CD8-positive, alpha-beta memory T cell (primary cell): ENCODE measurements at places on chromosomes 3 and 15. TPM values are rescaled to one million over a fixed set of nuclear protein-coding genes. Genes with fewer than 3 reads are reported as not detected.

- DNase-seq, result no peak
- H3K4me1 ChIP-seq, result no peaks in the 10 kb centered on the region
- no peak overlapping the region for H3K27ac ChIP-seq
- H3K4me3 ChIP-seq, result no peak overlapping the region
- H3K27me3 ChIP-seq, result peaks cover 6% of the 10 kb centered on the region
- H3K36me3 ChIP-seq, result no peaks in the 10 kb centered on the region
These were observed 5.1 kb downstream of the TRIM71 start for GRCh38 chr3:32822609-32823498.

DNA sequence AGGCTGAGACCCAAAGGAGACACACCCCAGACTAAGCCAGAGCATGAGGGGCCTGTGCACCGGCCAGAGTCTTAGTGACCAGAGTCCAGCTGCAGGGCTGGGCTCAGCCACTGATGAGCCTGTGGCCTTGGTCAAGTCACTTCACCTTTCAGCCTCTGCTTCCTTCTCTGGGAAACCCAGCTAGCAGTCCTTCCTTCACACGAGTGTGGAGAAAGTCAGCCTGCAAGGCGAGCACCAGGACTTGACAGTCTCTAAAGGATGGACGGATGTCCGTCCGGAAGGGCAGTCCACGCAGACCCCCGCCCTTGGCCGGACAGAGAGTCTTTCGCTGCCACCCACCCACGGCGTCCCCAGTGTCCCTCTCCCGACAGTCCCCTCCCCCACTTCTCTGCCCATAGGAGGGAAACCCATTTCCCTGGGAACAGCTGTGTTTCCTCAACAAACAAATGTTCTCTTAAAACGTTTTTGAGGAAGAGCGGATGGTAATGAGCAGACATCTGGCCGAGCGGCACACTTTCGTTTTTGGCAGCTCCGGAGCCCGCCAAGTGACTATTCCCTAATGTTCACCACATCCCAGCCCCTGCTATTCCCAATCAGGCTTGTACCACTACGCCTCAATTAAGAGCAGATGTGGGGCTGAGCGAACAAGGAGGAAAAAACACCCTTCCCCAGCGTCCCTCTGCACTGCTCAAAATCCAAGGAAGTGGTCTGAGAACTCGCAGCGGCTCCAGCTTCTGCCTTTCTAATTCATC is 129.1 kb upstream of the SMAD3 start:
- no peaks in the 10 kb centered on the region for H3K4me1 ChIP-seq
- no peaks in the 10 kb centered on the region for H3K36me3 ChIP-seq
- H3K27me3 ChIP-seq, result no peaks in the 10 kb centered on the region

DNA sequence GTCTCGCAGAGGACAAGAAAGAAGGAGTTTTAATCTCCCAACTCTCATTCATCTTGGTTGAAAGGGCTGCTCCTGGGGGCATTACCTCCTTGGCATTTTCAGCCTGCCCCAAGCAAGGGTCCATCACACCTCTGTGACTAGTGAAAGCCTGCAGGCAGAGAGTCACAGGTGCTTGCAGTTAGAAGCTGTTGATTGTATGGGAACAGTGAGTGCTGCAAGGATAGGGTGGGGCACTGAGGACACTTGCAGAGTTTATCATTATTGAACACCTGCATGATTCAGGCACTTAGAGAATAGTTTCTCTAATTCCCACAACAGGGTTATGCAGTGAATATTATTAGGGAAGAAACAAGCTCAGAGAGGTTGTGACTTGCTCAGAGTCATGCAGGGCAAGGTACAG is 41.7 kb upstream of the IGF2BP2 start:
- no peaks in the 10 kb centered on the region for H3K36me3 ChIP-seq
- no peak overlapping the region for H3K27ac ChIP-seq
- no peak overlapping the region for H3K4me3 ChIP-seq
- H3K27me3 ChIP-seq, result no peaks in the 10 kb centered on the region

DNA sequence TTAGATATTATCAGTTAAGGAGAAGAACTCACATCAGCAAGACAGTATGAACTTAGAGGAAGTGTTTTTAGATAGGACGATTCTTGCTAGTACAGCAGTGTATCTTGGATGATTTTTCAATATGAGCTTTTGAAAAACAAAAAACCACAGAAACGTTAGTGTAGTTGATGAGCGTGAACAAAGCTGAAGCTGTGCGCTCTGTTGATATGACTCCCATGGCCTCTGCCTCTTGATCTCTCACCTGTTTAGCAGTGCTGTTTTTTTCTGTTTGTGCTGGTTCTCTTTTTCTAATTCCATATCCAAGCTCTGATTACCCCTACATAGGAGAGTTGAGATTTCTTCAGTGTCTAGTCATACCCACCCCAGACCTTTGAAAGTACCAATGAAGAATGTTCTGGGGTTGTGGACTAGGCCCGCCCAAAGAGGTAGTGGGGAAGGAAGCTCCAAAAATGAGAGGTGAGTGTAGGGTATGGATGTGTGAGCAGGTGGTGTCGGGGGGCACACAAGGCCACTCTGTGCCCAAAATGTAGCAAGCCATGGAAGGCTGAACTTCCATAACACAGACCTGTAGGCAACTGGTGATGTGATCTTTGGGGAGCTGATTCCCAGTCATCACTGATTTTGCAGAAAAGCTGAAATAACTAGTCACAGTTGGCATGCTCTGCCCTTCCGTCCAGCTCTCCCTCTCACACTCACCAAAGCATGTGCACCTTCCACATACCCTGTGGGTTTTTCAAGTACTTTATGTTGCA is 20.0 kb upstream of the CMTM7 start:
- H3K27ac ChIP-seq, result no peak overlapping the region
- no peaks in the 10 kb centered on the region for H3K36me3 ChIP-seq
- peaks cover 23% of the 10 kb centered on the region for H3K4me1 ChIP-seq
- DNase-seq, result no peak

Gene KLHL18
- total RNA-seq, result 44.5 TPM

- no peaks in the 10 kb centered on the region for H3K4me1 ChIP-seq
- H3K27me3 ChIP-seq, result peaks cover 4% of the 10 kb centered on the region
- H3K27ac ChIP-seq, result no peak overlapping the region
These were observed 71.4 kb upstream of the PCSK6 start for GRCh38 chr15:101560722-101561583.

DNA sequence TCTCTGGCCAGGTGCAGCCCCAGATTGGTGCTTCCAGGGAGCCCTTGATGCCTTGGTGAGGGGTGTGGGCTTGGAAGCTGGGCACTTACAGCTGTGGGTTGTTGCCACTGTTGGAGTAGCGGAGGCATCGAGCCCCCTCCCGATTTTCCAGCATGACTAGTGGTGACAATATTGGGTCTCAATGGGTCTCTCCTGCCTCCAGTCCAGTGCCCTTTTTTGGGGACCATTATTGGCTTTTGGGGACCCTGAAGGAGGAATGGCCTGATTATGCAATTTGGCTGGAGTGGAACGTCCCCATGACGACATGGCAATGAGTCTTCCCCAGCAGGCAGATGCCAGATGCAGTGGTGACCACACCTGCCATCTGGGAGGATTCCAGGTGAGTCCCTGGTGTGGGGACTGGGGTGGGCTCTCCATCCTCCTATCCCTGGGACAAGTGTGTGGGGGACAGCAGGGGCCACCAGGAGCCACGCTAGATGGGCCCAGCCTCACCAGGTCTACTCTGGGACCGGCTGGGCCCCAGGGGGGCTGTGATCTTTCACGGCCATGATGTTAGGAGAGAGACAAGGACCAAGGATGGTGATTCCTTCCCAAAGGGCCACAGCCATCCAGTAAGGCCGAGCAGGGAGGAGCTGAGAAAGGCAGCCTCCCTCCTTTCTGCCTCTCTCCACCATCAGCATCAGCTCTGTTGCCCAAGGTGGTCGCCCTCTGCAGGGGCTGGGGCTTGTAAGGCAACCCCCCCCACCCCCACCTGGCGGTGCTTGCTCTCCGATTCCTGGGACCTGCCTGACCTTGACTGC is 196.8 kb downstream of the GOLGA6L6 start:
- H3K27ac ChIP-seq, result no peak overlapping the region
- no peaks in the 10 kb centered on the region for H3K36me3 ChIP-seq
- H3K4me1 ChIP-seq, result no peaks in the 10 kb centered on the region
- no peaks in the 10 kb centered on the region for H3K27me3 ChIP-seq
- H3K4me3 ChIP-seq, result no peak overlapping the region

Gene PIGBOS1
- total RNA-seq, result 11.5 TPM

DNA sequence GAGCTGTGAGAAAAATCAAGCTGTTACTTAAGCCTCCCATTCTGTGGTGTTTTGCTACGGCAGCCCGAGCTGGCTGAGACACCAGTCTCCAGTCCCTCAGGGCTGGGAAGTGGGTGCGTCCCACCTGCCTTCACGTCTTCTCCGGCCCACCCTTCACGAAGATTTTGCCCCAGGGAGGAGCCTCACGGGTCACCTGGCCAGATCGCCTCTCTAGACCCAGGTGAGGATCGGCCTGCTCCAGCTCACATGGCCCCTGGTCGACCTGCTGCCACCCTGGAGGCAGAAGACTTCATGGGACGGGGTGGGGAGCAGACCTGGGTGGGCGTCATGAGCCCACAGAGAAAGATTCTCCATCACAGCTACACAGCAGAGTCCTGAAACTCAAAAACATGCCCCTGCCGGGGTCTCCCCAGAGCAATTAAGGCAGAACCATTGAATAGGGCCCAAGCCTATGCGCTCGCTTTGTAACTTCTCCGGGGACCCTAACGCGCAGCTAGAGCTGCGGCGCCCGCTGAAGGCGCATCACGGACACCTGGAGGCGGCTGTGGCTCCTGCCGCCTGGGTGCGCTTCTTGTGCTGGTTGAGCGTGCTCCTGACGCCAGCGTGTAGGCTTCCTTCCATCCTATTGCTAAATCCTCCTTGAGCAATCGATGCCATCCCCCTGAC is 92.6 kb upstream of the ALDH1A3 start:
- H3K27me3 ChIP-seq, result no peaks in the 10 kb centered on the region
- no peaks in the 10 kb centered on the region for H3K36me3 ChIP-seq

GRCh38 chr3:45538641-45538986 is 55.9 kb upstream of the LIMD1 start:
- DNase-seq, result no peak
- H3K4me1 ChIP-seq, result no peaks in the 10 kb centered on the region
- no peaks in the 10 kb centered on the region for H3K36me3 ChIP-seq
- H3K27me3 ChIP-seq, result no peaks in the 10 kb centered on the region
- no peak overlapping the region for H3K4me3 ChIP-seq

Gene ECE2
- total RNA-seq, result not detected

DNA sequence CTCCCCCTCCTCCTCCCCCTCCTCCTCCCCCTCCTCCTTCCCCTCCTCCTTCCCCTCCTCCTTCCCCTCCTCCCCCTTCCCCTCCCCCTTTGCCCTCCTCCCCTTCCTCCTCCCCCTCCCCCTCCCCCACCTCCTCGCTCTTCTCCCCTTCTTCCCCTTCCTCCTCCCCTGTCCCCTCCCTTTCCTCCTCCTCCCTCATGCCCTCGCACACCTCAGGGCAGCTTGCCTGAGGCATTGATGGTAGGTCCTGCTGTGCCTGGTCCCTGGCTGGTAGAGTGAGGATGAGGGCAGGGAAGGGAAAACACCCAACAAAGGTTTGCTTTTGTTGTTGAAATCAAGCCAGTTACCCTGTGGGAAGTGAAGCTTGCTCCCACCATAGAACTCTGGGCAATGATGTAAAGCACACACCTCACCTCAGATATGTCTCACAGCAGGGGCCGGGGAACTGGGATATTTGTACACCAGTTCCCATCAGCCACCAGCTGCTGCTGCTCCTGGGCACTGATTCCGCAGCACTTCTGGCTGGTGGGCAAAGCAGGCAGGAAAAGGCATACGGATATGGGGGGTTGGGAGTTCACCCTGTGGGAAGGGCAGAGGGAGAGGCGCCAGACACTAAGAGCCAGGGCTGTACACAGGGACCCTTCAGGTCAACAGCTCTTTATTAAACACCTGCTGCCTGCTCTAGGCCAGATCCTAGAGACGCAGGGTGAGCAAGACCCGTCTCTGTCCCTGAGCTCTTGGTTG is 13.8 kb downstream of the ISG20 start:
- H3K27me3 ChIP-seq, result no peaks in the 10 kb centered on the region
- H3K36me3 ChIP-seq, result peaks cover 6% of the 10 kb centered on the region
- no peak overlapping the region for H3K27ac ChIP-seq
- peaks cover 94% of the 10 kb centered on the region for H3K4me1 ChIP-seq
- no peak overlapping the region for H3K4me3 ChIP-seq

Gene GPR87
- total RNA-seq, result 0.61 TPM

Gene SLC12A1
- not detected for total RNA-seq

GRCh38 chr3:145188079-145188770 is 972.8 kb downstream of the PLOD2 start:
- H3K36me3 ChIP-seq, result no peaks in the 10 kb centered on the region
- DNase-seq, result no peak
- no peaks in the 10 kb centered on the region for H3K27me3 ChIP-seq
